Mesothelial cell of epicardium (in vitro differentiated cells): ENCODE measurements at places on chromosomes 5 and 9. TPM values are rescaled to one million over a fixed set of nuclear protein-coding genes. Genes with fewer than 3 reads are reported as not detected.

Gene DRD1
- total RNA-seq: 0.34 to 0.54 TPM (median 0.40 TPM) in 3 replicates

Gene PCDHB11
- 6.1 to 6.6 TPM (median 6.4 TPM) in 3 replicates for total RNA-seq

Gene EQTN
- total RNA-seq: 0.71 to 1.4 TPM (median 1.2 TPM) in 3 replicates

Gene PALM2AKAP2
- total RNA-seq: 39.7 to 45.1 TPM (median 43.6 TPM) in 3 replicates

Gene BARHL1
- total RNA-seq: 0.11 to 0.18 TPM in 2 of 3 replicates, not detected in the other

Gene SCGB3A1
- total RNA-seq: 0.55 to 0.63 TPM in 2 of 3 replicates, not detected in the other

DNA sequence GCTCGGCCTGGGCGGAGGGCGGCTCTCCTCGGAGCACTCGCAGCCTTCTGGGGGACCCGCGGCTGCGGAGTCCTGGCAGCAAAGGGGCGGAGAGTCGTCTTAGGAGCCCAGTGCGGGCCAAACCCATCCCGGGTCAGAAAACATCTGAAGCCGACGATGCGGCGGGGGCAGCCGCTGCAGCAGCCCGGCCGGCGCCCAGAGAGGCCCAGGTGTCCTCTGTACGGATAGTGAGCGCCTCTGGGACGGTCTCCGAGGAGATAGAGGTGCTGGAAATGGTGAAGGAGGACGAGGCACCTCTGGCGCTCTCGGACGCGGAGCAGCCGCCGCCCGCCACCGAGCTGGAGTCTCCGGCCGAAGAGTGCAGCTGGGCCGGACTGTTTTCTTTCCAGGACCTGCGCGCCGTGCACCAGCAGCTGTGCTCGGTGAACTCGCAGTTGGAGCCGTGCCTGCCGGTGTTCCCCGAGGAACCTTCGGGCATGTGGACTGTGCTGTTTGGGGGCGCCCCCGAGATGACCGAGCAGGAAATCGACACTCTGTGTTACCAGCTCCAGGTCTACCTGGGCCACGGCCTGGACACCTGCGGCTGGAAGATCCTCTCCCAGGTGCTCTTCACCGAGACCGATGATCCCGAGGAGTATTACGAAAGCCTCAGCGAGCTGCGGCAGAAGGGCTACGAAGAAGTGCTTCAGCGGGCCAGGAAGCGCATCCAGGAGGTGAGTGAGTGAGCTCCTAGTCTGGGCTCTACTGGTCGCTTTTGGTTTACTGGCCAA, 1.2 kb downstream of the JMY start:
- H3K4me1 ChIP-seq: peaks cover 36% of the 10 kb centered on the region
- peak overlapping the region; percentile 91 for H3K27ac ChIP-seq
- peak; percentile 58 for DNase-seq
- H3K27me3 ChIP-seq: no peaks in the 10 kb centered on the region
- H3K36me3 ChIP-seq: peaks cover 4% of the 10 kb centered on the region

DNA sequence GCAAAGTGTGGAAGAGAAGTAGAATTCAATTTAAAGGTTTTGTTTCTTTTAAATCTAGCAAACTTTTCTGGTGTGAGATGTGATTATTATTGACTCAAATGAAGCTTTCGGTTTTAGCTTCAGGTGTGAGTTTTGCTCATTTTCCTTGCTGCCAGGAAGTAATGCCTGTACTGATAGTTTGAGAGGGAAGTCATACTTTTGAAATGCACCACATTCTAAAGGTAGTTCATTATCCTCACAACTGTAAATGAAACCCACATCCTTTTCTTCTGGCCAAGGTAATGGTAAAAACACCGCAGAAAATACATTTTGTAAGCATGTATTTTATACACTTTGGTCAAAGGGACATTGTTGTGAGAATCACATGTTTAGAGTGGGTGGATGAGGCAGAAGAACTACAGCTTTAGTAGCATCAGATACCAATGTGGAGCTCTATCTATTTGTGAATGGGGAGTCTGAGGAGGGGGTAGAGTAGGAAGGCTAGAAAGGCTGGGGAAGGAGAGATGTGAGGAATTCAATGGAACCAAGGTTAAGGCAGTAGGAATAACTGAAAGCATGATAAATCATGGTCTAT, 167.0 kb upstream of the CDKN2B start:
- H3K27me3 ChIP-seq: peaks cover under 1% of the 10 kb centered on the region
- H3K36me3 ChIP-seq: peaks cover 6% of the 10 kb centered on the region
- no peak overlapping the region for H3K4me3 ChIP-seq
- DNase-seq: no peak

- H3K36me3 ChIP-seq: peaks cover 6% of the 10 kb centered on the region
- no peak overlapping the region for H3K27ac ChIP-seq
- DNase-seq: no peak
Observed at GRCh38 chr9:110583237-110583636, 3.7 kb upstream of the SVEP1 start.

DNA sequence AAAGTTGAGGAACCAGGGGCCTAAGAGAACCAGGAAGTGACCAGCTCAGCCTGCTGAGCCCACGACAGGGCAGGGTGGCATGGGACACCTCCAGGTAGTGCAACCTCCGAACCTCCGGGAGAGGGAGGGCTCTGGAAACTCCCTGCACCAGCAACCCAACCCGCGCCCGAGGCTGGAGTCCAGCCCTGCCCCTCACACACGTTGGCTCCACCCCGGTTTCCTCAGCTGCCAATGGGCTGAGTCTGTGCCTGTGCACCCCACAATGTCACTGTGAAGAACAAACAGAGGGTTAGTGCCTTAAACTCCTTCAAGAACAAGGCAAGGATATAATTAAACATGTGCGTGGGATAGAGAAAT, 17.0 kb upstream of the UNC5A start:
- H3K4me1 ChIP-seq: peaks cover 2% of the 10 kb centered on the region
- peaks cover 92% of the 10 kb centered on the region for H3K27me3 ChIP-seq
- DNase-seq: no peak
- no peaks in the 10 kb centered on the region for H3K36me3 ChIP-seq
- no peak overlapping the region for H3K27ac ChIP-seq

DNA sequence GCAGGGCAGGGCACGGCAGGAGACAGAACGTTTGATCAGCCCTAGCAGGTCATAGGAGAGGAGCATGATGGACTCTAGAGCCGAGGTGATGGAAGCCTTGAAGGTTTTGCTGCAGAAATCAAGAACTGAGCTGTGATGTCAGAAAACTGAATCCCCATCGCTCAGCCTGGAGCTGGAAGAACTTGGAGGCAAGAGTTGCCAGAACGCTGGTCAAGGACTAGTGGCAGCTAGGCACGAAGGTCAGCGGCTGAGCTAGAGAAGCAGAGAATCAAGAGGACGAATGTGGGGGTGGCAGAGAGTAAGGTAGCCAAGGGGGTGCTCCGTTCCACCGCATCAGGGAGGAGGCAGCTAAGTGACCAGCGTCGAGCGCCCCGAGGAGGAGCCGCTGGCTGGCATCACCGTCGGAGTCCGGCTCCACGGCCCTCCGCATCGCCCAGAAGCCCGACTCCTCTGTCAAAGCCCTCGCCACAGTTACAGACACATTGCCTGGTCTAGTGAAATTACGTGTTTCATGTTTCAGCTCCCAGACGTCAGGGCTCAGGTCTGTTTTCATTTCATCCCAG, 1.2 kb upstream of the GALNT10 start:
- DNase-seq: peak; percentile 41
- peak overlapping the region; percentile 78 for H3K4me3 ChIP-seq
- no peaks in the 10 kb centered on the region for H3K36me3 ChIP-seq
- H3K27ac ChIP-seq: no peak overlapping the region
- H3K27me3 ChIP-seq: peaks cover 71% of the 10 kb centered on the region

- no peak overlapping the region for H3K4me3 ChIP-seq
- no peaks in the 10 kb centered on the region for H3K36me3 ChIP-seq
- no peaks in the 10 kb centered on the region for H3K27me3 ChIP-seq
- no peak for DNase-seq
- H3K4me1 ChIP-seq: no peaks in the 10 kb centered on the region
Observed at GRCh38 chr9:38106488-38106887, 37.5 kb upstream of the SHB start.

- peaks cover 28% of the 10 kb centered on the region for H3K27me3 ChIP-seq
- DNase-seq: no peak
- H3K4me3 ChIP-seq: no peak overlapping the region
- H3K27ac ChIP-seq: no peak overlapping the region
Observed at GRCh38 chr9:113863345-113863744, 12.8 kb upstream of the ZNF618 start.

GRCh38 chr5:1788828-1789227, 10.8 kb downstream of the MRPL36 start:
- H3K4me1 ChIP-seq: peaks cover 14% of the 10 kb centered on the region
- H3K4me3 ChIP-seq: no peak overlapping the region
- H3K27ac ChIP-seq: no peak overlapping the region
- H3K36me3 ChIP-seq: no peaks in the 10 kb centered on the region
- DNase-seq: no peak

GRCh38 chr5:96431376-96432187, 1.5 kb downstream of the PCSK1 start:
- H3K27me3 ChIP-seq: peaks cover 86% of the 10 kb centered on the region
- H3K27ac ChIP-seq: no peak overlapping the region
- no peaks in the 10 kb centered on the region for H3K36me3 ChIP-seq
- no peak overlapping the region for H3K4me3 ChIP-seq
- H3K4me1 ChIP-seq: peaks cover 4% of the 10 kb centered on the region

GRCh38 chr5:166353580-166353979, 1937.9 kb upstream of the WWC1 start:
- DNase-seq: no peak
- H3K4me3 ChIP-seq: no peak overlapping the region
- H3K4me1 ChIP-seq: peaks cover 33% of the 10 kb centered on the region
- peaks cover 5% of the 10 kb centered on the region for H3K36me3 ChIP-seq

- peaks cover 6% of the 10 kb centered on the region for H3K4me1 ChIP-seq
- DNase-seq: no peak
- no peak overlapping the region for H3K4me3 ChIP-seq
Observed at GRCh38 chr5:33701251-33701650, 190.5 kb downstream of the ADAMTS12 start.

DNA sequence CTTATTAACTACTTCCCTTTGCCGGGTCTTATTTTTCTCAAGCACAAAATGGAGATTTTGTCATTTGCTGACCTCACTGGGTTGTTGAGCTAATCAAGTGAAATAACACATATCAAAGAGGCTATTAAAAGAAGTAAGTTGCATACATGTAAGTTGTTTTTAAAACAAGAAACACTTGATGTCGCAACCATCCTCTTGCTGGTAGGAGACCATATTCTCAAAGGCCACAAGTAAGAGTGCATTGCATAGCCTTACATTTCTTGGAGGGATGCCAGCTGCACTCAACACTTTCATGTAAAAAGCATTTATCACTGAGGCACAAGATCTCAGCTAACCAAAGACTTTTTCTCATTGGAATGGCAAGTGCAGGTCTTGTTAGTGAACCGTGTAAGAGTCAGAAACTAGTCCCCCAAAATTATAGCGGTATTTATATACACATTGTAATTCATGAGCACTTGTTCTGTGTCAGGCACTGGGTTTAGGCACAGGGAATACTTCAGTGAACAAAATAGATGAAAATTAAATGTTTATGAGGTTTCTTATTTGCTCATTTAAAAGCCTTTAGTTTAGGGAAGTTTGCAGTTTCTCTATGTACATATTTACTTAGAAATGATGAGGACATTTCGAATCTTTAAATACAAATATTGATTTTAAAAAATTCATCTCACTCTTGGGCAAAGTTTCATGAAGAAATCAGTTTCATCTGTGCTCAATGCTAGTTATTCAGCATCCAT, 72.0 kb downstream of the ZFAND5 start:
- peaks cover 16% of the 10 kb centered on the region for H3K4me1 ChIP-seq
- no peaks in the 10 kb centered on the region for H3K27me3 ChIP-seq
- no peak overlapping the region for H3K4me3 ChIP-seq
- DNase-seq: no peak

DNA sequence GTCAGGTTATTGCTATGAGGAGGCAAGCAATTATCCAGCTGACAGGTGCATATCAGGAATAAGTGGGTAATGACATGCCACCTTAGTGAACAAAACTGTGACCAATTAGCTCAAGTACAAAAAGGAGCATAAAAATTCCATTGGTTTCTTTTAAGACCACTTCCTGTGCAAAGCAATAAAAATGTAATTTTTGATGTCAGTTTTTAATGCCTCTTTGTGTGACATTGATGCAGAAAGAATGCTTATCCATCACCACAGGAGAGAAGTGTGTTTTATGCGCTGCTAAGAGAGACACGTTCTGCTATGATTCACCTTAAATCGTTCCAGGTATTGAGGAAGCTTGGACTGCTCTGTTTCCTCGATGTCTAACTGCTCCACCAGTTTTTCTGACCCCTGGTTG, 96.7 kb downstream of the MRPS27 start:
- no peak for DNase-seq
- no peaks in the 10 kb centered on the region for H3K27me3 ChIP-seq
- H3K4me1 ChIP-seq: peaks cover 13% of the 10 kb centered on the region
- no peak overlapping the region for H3K27ac ChIP-seq
- peaks cover 50% of the 10 kb centered on the region for H3K36me3 ChIP-seq
- H3K4me3 ChIP-seq: no peak overlapping the region

DNA sequence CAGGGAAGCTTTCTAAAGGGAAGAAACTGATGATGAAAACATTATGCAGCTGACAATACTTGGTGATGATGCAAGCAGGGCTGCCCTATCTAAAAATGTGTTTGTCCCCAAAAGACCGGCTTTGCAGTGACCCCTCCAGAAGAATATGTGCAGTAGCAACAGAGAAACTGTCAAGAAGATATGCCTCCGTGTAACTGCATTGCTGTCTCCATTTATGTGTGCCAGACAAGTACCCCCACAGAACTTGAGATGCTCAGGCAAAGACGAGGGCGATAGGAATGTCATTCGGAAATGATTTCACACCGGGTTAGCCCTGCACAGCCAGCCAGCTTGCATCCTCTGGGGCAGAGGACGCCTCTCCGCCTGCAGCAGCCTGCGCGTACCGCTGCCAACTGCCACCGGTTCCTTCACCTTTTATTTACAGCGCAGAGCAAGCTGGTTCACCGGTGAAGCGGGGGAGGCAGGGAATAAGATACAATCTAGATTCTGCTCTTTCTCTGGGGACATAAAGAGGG, 2.0 kb downstream of the GABBR2 start:
- H3K4me1 ChIP-seq: peaks cover 7% of the 10 kb centered on the region
- DNase-seq: no peak
- H3K4me3 ChIP-seq: peak overlapping the region; percentile 46
- H3K27ac ChIP-seq: no peak overlapping the region
- no peaks in the 10 kb centered on the region for H3K36me3 ChIP-seq
- H3K27me3 ChIP-seq: peaks cover 86% of the 10 kb centered on the region

DNA sequence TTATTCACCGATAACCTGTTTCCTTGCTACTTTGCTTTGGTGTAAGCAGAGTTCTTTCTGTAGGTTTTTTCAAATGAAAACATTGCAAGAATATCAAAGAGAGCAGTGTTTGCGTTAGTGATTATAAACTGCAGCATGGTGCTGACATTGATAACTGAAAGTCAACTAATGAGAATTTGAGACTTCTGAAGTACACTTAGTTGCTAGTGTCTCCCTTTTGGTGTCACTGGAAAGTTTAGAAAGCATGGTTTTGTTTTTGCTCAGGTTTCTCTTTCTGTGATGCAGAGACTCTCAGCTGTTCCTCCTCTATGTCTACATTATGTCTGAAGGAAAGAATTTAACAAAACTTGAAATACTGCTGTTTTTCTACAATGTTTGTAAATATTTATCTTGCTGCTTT, 80.2 kb upstream of the ZNF169 start:
- no peak overlapping the region for H3K27ac ChIP-seq
- no peaks in the 10 kb centered on the region for H3K27me3 ChIP-seq
- peaks cover 40% of the 10 kb centered on the region for H3K4me1 ChIP-seq
- H3K36me3 ChIP-seq: peaks cover 26% of the 10 kb centered on the region
- DNase-seq: no peak

GRCh38 chr9:116658265-116658664, 28.8 kb upstream of the TRIM32 start:
- H3K36me3 ChIP-seq: no peaks in the 10 kb centered on the region
- H3K4me3 ChIP-seq: no peak overlapping the region
- peaks cover 5% of the 10 kb centered on the region for H3K4me1 ChIP-seq
- H3K27ac ChIP-seq: no peak overlapping the region
